T-helper 17 cell (primary cell): ENCODE measurements at places on chromosomes 16 and 17. TPM values are rescaled to one million over a fixed set of nuclear protein-coding genes. Genes with fewer than 3 reads are reported as not detected.

C16orf46 gene
- not detected for total RNA-seq

CENPV gene
- 6.9 TPM for total RNA-seq

FAM20A gene
- 0.42 TPM for total RNA-seq

NPIPB6 gene
- total RNA-seq: 3.2 TPM

PDE6G gene
- 0.50 TPM for total RNA-seq

ZNF385C gene
- total RNA-seq: 0.16 TPM

NOTUM gene
- not detected for total RNA-seq

MPV17L gene
- total RNA-seq: not detected

HEXIM2 gene
- total RNA-seq: 1.5 TPM

KRTAP1-1 gene
- total RNA-seq: not detected

TNFRSF17 gene
- total RNA-seq: not detected

GJD3 gene
- total RNA-seq: not detected

- no peak for DNase-seq
Observed at GRCh38 chr17:31308372-31309334, 5.2 kb downstream of the EVI2B start.

DNA sequence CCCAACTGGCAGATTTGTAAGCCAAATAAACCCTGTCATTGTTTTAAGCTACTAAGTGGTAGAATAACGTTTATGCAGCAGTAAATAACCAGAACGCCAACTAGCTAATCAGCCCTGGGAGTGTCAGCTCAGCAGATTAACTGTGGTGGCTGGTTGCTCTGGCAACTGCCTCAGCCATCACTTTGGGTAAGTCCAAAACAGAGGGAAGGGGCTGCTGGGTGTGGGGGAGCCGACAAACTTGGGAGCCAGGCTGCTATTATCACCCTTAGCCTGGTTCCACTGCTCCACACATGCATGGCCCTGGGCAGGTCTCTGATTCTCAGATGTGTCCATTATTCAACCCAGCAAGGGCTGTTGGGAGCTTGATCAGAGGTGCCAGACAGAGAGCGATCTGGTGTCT is 22.2 kb upstream of the RHOT1 start:
- DNase-seq: no peak

GRCh38 chr17:6165806-6166205 is 95.6 kb downstream of the WSCD1 start:
- DNase-seq: no peak

DNA sequence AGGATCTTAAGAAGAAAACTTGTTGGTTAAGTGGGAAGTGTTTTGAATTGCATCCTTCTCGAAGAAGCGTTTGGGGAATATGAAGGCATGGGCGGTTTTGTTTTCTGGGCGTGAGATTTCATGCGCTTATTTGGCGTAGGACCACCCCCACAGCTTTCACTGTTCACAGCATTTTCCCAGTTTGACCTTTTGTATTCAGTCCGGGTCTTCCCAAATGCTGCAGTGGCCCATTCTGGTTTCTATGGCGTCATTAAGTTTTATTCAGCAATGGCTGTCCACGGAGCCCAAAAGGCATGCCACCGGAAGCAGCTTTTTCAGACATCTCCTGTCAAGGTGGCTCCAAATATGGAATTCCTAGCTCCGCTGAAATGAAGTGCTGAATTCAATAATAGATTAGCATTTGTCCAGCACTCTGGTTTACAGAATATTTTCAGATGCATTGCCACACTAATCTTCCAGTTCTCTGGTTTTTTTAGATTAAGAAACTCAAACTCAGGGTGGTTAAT is 90.6 kb upstream of the FBXO47 start:
- DNase-seq: no peak

- DNase-seq: no peak
Observed at GRCh38 chr17:6429266-6429665, 5.7 kb downstream of the AIPL1 start.

DNA sequence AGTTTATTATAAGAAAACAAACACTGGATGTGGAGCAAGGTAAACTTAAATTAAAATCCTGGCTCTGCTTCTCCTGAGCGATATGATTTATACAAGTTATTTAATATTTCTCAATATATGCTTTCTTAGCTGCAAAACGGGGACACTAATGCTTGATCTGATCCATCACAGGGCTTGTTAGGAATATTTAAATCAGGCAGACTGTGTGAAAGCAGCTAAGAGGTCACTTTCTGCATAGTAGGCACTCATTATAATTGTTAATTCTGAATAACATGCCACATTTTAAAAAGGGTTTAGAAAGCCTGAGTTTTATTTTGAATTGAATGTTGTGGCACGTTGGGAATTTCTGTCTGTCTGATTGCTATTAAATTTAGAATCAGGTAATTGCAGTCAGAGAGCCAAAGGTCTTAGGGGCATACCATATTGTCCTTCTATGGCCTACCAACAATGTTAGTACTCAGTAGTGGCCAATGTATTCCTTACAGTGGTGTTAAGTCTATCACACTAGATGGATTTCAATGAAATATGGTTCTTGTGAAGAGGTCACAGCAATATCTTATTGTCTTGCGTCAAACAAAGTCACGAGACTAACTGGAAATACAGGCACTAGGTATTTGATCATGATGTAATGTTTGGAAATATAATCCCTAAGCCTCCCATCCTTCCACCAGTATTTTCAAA is 890.0 kb upstream of the CDH8 start:
- DNase-seq: no peak

- no peak for DNase-seq
Observed at GRCh38 chr16:977081-977701, 4.4 kb upstream of the SOX8 start.

DNA sequence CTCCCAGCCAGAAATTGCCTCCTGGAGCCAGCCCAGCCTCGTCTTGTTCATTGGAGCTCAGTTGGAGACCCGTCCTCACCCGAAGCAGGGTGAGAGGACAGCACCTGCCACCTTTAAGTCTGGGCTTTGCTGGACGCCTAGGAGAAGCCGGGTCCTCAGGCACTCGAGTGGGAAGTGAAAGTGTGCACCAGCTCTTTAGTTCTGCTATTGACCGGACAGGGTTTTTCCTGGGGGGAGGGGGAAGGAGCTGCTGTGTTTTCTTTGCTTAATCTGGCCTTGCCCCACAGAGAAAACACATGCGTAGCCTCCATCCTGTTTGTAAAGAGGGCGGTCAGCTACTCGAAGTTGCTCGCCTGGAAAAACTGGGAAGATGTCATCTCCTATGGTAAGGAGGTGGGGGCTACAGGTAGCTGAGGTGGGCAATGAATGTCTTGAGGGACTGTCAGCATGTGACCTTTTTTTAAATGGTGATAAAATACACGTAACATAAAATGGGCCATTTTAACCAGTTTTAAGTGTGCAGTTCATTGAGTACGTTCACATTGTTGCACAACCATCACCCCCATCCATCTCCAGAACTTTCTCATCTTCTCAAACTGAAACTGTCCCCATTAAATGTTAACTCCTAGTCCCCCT is 34.4 kb downstream of the CMIP start:
- DNase-seq: no peak

DNA sequence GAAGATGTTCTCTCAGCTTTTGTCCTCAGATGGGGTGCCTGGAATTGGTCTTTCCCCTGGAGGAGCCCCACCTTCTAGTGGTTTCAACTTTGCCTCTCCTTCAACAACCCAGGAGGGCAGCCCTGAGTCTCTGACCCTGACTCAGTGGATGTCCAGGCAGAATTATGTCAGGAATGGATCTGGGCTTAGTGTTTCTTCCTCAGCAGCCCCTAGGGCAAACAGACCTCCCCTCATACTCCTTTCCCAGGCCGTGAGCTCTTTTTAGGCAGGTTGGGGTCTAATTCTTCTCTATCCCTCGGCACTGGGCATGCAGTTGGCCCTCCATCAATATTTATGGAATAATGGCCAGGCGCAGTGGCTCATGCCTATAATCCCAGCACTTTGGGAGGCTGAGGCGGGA is 20.2 kb upstream of the FMNL1 start:
- no peak for DNase-seq

DNA sequence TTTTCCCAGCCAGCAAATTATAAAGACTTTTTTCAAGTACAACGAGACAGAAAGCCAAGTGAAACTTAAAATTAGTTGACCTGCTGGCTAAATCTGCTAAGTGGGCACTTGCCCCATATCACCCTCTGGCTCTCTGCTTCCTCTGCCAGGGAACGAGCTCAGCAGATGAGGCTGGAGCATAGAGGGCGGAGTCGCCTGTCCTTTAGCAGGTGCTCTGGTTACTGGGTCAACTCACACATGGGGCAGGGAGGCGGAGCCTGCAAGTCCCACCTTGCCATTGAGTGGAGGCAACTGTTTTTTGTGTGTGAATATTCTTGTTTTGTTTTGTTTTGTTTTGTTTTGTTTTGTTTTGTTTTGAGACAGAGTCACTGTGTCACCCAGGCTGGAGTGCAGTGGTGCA is 62.5 kb downstream of the EMP2 start:
- DNase-seq: no peak

GRCh38 chr17:16281351-16281750 is 64.3 kb downstream of the PIGL start:
- DNase-seq: no peak

- DNase-seq: no peak
Observed at GRCh38 chr16:86248310-86248905, 261.9 kb upstream of the FOXF1 start.

- DNase-seq: peak; percentile 23
Observed at GRCh38 chr17:63950940-63951907, 19.1 kb upstream of the CD79B start.

DNA sequence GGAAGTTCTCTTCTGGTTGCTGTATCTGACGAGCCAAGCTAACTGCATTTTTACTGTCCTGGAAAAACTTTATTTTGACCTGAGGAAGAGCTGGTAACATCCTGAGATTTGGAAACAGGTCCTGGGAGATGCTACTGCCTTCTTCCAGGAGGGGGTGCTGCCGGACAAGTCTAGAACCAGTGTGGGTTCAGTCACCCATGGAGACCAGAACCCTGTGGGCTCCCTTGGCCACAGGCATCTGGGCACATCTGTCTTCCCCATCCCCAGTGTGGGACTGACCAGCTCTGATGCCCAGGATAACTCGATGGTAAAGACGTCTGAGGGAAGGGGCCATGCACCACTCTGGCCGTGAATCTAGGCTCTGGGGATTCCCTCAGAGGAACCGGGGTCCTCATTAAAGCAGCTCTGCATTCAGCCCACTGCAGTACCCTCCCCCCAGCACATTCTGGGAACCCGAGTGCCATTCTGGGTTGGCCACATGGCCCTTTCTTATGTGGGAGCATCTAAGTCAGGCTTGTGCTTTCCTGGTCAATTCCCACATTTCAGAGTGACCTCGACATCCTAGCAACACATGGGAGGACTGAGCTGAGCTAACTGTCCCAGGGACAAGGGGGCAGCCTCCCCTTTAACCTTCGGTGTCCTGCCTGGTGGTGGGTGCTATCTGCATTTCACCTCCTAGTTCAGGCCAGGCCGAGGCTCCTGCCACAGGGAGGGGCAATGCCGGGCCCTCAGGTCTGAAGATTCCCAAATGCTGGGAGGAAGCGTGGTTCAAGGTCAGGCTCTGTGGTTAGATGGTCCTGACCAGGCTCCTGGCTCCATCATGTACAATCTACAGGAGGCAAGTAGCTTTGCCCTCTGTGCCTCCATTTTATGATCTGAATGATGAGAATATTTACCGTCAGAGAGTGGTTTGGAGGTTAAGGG is 6.4 kb downstream of the C16orf86 start:
- peak; percentile 38 for DNase-seq

DNA sequence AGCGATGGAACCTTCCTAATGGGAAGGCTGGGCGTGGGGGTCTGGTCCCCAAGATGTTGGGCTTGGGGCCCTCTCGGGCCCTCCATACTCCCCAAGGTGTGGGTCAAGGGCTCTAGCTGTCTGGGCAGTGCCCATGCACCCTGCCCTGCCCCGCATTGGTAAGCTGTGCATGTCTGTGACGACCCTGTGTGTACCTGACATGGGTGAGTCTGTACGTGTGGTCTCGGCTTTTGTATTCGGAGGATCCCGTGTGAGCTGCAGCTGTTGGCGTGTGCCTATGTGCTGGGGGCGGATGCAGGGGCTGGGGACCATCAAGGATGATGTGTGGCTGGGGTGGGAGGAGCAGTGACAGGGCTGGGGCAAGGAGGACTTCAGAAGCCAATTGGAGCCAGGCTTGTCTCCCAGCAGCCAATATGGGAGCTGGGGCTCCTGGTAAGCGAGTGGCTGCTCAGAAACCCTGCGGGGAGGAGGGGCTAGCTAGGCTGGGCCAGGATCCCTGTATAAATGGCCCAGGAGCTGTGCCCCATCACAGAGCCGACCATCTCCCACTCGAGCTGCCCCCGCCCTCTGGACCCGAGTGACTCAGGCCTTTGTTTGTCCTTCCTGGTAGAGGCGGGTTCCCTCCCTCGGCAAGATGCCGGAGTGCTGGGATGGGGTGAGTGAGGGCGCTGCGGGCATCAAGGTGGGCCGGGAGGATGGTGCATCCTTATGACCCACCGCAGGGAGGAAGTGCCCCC is at the start of gene NDRG4:
Gene NDRG4, plus strand, starts transcription at position 529 of the 737 bp plus-strand sequence. Its CDS starts 106 bp downstream, at position 635.
- DNase-seq: no peak

DNA sequence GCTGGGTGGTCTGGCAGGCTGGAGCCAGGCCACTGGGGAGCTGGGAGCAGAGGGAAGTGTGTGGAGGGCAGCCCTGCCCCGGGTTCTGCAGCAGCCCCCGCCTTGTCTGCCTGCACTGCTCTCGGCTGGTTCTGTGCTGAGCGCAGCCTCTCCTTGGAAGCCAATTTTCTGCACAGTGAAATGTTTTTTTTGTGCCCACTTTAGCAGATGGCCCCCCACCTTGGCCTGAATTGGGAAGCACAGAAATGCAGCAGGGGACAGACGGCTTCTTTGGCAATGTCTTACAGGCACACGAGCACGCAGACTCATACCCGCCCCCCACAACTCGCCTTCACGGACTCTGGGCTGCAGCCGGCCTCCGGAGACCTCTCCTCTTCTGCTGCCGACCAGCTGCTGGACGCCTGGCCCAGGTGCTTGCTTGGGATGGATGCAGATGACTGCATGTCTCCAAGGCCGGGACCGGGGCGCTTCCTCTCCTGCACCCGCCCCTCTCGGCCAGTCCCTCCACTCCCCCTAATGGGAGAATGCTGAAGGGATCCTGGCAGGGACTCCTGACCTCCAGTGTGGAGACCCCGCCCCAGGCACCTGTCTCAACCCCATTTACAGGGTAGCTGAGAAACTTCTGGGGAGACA is 14.8 kb downstream of the NPTX1 start:
- no peak for DNase-seq

DNA sequence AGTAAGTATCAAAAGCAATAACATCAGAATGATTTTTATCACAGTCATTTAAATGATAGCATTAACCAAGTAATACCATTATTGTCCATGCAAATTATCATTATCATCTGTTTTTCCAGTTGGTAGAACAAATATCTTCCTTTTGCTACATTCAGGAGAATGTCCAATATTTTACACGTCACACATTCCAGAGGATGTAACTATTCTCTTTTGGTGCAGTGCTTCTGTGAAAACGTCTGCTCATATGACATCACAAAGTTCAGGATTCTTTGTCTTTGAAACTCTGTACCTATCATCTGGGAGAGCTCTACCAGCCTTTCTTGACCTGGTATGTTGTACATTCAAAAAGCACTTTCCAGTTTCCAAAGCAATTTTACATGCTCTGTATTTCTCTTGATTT is 40.2 kb upstream of the PITPNM3 start:
- DNase-seq: no peak
